ENCODE measurements at places on chromosomes 16 and 17.

GRCh38 chr16:20327444-20328041, at the start of gene GP2:
GP2 (minus strand) TSS chr16:20327513; CDS start chr16:20326431, 1,082 bp downstream.
- DNase-seq, result no peak

DNA sequence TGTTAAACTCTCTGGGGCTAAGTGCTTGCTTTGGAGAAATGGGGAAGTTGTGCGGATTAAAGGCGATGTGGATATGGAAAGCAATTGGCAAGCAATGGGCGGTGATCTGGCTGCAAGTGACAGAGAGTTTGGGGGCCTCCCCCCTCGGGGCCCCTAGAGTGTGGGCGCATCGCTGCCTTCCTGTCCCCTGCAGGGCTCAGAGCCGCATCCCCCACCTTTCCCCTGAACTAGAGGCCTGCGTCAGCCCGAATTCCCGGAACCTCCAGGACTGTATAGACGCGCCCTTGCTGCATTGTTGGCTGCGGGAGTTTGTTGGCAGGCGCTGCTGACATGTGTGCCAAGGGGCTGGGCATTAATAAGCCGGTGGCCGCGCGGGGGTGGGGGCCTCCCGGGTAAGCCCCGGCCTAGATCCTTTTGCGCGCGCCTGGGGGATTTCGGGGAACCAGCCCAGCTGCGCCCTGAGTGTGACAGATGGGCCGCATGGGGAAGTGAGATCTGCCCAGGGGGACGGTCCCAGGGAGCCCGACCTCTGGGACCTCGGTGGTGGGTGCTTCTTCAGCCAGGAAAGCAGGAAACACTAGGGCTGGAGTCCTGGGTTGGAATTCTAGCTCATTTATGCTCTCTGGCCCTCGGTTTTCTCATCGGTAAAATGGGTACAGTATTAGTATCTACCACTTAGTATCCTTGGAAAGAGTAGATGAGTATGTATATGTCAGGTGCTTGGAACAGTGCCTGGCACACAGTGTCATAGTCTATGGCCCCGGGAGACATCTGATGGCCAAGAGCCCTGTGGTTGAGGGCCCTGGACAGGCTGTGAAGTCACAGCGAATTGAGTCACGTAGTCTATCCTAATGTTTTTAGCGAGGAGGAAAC, 1.0 kb downstream of the EEF2K start:
- DNase-seq, result peak; percentile 94

DNA sequence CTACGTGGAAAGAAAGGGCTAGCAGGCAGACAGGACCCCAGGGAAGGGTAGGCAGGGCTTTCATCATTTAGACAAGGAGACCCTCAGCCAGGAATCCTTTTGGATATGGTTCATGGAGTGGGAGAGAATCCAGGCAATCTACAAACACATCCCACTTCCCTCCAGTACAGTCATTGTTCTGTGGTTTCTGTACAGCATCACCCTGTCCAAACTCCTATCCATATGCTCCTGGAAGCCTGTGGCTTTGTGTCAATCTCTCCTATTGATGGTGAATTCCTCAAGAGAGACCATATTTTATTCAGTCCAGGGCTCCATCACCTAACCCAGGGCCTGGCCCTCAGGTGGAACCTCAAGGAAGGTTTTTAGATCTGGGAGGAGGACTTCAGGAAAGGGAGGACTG, 99.2 kb downstream of the SPACA3 start:
- no peak for DNase-seq

- DNase-seq, result no peak
Observed at GRCh38 chr16:63774302-63774701, 1347.6 kb downstream of the CDH11 start.

- DNase-seq, result no peak
Observed at GRCh38 chr16:75423723-75424104, 9.6 kb downstream of the CFDP1 start.

DNA sequence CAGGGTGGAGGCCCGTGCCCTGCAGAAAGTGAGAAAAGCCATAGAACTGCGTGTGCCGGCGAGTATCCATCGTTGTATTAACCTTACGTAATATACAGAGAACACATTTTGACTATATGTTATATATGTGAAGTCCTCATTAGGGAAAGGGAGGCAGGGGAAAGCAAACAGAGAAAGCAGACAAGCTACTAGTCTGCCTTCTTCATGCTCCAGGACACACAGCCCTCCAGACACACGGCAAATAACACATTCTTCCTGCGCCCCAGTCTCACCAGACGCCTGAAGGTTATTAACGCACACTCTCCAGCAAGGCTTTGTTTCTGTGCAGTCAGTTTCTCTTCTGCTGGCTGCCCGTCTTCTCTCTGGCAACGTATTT, 28.8 kb downstream of the PRDM7 start:
- no peak for DNase-seq

DNA sequence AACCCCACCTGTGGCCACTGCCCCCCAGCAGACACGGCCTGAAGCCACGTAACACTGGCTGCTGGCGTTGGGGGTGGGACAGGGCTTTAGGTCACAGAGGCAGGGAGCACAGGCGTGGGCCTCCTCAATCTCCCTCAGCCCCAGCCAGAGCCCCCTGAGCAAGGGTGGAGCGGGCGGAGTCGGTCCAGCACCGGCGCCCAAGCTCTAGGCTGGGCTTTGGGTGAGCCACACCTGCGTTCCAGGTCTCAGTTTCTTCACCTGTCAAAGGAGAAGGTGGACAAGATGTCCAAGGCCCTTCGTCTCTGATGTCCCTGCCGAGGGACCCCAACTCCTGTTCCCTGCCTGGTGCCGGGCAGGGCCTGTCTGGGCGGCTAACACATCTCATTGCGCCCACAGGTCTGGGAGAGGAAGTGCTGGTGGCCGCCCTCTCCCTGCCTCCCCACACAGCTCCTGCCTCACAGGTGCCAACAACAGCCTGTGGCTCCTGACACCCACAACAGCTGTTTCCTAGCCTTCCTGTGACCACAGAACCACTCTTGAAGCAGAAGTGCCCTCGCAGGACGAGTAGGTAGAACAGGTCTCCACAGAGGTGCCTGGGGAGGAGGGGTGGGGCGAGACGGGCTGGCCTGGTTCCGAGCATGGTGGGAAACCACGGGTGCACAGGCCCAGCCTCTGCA, 12.0 kb downstream of the FAM83G start:
- no peak for DNase-seq

DNA sequence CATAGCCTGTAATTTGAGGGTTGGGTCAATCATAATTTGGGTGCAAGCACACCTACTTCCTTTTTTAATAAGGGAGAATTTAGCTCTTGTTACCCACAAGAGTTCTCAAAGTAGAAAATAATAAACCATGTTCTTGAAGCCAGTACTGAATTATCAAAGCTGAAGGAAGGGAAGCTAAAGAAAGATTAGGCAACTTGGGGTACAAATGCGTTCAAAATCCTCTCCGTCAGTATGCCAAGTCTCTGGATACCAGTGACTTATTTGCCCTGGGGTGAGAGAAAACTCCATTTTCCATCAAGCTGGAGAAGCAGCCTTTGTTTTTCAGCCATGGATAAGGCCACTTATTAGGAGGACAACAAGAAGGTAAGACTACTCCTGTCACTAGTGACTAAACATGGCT, 23.5 kb upstream of the DHRS13 start:
- DNase-seq, result no peak

DNA sequence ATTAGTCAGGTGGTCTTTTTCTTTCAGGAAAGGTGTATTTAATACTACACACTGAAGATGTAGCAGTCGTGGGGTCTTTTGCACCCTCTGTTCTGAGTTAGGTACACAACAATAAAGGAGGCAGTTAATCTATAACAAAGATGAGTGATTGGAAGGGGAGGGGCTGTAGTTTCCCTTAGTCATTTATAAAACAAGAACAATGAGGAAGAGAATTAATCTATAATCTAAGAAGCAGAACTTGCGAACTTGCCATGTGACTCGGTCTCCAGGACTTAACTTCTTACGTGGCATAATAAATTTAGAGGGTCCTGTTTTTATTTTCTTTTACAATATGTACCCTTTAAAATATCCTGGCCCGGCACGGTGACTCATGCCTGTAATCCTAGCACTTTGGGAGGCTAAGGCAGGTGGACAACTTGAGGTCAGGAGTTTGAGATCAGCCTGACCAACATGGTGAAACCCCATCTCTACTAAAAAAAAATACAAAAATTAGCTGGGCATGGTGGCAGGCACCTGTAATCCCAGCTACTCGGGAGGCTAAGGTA, 8.6 kb upstream of the APPBP2 start:
- DNase-seq, result no peak

DNA sequence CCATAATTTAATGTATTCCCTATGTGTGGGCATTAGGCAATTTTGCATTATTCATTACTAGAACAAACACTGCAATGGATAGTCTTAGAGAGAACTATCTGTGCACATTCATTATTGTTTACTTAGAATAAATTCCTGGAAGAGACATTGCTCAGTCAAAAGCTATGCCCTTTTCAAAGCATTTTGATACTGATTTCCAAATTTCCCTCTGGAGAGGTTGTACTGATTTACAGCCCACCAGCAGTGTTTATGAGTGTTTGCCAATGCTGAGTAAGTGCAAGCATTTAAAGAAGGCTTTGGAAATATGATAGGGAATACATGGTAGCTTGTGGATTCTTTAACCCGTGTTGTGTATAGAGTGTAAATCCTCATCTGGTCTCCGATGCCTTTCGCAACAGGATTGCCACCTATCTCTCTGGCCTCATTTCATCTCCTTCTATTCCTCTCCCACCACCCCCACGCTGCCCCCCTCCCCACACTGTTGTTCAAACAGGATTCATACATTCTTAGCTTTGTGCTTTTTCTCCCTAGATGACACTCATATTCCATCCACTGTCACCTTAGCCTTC, 33.4 kb upstream of the MMD start:
- DNase-seq, result no peak

GRCh38 chr17:39365242-39365641, 36.2 kb downstream of the FBXL20 start:
- DNase-seq, result peak; percentile 69

GRCh38 chr16:48381201-48381600, 4.0 kb downstream of the SIAH1 start:
- DNase-seq, result no peak

DNA sequence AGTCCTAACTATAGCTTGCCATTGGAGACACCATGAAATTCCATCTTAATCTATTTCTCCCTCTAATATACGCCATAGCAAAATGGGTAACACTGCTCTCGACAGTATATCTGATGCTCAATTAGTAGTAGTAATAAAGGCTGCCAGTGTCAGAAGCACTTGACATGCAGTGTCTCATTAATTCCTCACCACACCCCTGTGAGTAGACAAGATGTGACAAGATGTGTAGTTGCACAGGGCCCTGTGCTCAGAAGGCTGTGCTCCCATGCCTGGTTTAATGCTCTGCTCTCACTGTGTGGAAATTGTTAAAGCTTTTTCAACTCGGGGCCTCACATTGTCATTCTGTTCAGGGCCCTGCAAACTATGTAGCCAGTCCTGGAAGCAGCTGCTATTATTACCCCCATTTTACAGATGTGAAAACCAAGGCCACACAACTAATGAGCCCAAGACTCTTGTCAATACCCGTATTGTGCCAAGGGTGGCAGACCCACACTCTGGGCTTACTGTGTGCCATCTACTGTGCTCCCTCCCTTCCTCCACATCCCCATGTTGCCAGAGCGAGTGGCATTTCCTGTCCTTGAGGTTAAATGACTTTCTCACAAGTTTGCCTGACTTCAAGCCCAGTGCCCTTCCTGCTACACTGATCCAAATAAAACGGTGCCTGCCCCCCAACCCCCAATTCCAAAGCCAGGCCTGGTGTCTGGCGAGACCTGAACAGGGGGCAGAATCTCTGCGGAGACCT, 287.3 kb upstream of the CCL2 start:
- DNase-seq, result no peak

DNA sequence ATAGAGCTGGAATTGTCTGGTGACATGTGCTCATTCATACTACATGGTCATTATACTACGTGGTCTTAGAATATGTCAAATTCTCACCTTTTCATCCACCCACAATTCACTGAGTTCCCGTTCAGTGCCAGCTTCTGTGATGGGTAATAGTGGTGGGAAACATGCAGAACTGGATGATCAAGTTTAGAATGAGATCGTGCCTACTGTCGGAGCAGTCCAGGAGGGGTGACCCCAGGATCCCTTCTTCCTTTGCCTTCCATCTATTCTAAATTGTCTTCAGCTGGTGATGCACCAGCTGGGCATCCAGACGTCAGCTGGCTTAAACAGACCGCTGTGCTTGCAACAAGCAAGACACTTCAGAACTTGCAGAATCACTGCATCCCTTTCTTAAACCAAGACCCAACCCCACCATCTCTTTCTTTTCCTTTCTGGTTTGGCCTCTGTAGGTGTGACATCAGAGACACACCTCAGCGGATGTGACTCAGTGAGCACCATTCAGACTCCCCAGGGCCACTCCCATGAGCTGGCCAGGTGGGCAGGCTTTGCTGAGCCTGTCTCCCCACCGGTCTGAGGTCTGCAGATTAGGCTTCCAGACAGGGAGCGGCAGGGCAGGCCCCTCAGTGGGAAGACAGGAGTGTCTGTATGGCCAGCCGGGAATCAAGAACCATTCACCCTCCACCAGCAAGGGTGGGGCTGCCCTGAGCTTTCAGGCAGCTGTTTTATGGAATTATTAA, 18.1 kb downstream of the C17orf100 start:
- DNase-seq, result no peak

DNA sequence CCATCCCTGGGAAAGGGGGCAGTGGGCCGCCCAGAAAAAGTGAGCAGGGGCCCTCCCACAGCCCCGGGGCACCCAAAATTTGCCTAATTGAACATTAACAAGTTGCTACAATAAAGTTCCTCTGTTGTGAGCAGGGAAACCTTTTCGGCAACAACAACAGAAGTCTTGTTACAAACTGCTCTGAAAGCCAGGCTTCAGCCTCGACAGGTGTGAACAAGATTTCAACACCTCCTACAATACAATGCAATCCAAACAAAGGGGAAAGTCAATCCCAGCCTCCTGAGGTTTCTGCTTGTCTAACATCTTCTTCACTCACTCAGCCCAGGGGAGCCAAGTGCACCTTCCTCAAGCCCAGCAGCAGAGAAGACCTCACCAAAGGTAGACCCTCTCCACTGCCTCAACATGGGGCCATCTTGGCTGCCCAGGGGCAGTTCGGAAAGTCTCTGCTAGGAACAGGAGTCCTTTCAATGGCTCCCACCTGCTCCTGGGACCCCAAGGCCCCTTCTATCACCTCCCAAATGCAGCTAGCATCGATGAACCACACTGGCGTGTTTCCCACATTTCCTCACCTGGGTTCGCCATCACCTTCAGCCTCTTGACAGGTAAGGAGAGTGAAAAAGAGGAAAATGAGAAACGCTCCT, 19.1 kb downstream of the ZFHX3 start:
- no peak for DNase-seq

DNA sequence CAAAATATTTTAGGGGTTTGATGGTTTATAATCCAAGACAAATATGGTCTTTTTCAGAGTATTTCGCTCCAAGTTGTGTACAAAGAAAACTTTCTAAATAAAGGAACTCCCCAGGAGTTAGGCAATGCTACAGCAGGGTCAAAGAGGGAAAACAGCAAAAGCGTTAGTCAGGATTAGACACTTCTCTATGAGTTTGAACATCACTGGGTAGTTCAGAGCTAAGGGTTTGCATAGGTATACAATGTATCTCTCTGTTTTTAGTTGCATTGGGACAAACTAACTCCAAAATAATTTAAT, 34.8 kb downstream of the FAM20A start:
- DNase-seq, result peak; percentile 78

- DNase-seq, result no peak
Observed at GRCh38 chr17:33197342-33197741, 95.8 kb downstream of the ASIC2 start.

GRCh38 chr16:56300242-56300623, 108.9 kb downstream of the GNAO1 start:
- DNase-seq, result no peak
